Mesenchymal stem cell (in vitro differentiated cells and primary cell): ENCODE measurements at places on chromosomes 3 and 15.

DNA sequence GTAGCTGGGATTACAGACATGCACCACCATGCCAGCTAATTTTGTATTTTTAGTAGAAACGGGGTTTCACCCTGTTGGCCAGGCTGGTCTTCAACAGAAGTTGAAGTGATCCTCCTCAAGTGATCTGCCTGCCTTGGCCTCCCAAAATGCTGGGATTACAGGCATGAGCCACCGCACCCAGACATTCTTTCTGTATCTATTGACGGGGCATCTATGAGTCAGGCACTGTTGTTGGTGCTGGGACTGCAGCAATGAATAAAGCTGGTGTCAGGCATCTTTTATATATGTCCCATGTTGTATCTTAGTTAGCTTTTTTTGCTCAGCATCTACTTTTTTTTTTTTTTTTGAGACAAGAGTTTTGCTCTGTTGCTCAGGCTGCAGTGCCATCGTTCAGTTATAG lies 47.6 kb upstream of the ULK4 start:
- no peak for DNase-seq
- H3K27me3 ChIP-seq, result no peaks in the 10 kb centered on the region
- peaks cover 4% of the 10 kb centered on the region for H3K4me1 ChIP-seq
- no peaks in the 10 kb centered on the region for H3K36me3 ChIP-seq

GRCh38 chr3:28125342-28125741 lies 116.1 kb upstream of the CMC1 start:
- H3K27ac ChIP-seq, result no peak overlapping the region
- DNase-seq, result no peak
- no peaks in the 10 kb centered on the region for H3K4me1 ChIP-seq
- H3K36me3 ChIP-seq, result no peaks in the 10 kb centered on the region
- no peak overlapping the region for H3K4me3 ChIP-seq
- H3K27me3 ChIP-seq, result no peaks in the 10 kb centered on the region

DNA sequence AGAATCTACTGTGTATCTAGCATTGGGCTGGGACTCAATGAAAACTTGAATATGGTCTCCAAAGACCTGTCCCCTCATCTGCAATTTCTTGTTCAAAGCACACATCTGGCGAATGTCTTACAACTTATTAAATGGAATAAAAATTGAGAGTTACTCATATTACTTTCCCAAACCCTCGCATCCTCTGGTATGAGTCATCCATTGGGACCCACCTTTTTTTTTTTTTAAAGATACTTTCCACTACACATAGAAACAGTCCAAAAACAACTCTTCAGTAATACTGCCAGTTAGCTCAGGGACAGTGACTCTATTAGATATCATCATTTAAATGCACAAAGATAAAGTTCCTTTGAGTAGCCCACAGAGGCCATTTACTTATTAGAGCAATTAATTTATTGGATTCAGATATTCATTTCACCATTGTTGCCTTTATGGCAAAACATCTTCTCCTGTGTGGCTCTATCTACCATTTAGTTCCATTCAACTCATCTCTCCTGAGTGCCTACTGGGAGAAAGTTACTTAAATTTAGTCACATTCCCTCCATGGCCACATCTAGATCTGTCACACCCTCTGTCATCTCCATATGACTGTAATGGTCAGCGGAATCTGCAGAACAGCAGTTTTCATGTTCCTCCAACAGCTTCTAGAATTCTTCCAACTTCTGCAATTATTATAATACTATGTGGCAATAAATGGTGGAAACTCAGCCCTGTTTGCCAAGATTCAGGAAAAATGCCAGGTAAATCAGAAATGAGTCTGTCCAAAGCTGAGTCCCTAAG lies 77.9 kb upstream of the ARHGEF3 start:
- no peak overlapping the region for H3K27ac ChIP-seq
- H3K36me3 ChIP-seq, result peaks cover 11% of the 10 kb centered on the region
- no peaks in the 10 kb centered on the region for H3K4me1 ChIP-seq
- no peaks in the 10 kb centered on the region for H3K27me3 ChIP-seq
- no peak for DNase-seq

DNA sequence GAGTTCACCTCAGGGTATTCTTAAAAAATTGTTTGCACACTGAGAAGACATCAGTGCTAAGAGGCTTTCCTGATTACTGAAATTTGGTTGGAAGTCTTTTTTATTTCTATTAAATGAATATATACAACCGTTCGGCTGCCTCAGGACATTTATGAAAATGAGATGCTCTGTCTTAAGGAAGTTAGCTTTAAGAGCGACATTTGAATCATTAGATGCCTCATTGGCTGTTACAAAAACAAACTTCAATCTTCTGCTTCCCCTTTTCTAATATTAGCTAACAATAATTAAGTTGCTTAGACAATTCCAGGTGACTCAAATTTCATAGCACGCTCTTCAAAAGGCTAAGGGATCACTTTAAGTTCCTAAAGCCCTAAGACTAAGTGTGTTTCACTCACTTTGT lies 673.7 kb downstream of the FHIT start:
- no peak overlapping the region for H3K4me3 ChIP-seq
- no peak for DNase-seq
- no peaks in the 10 kb centered on the region for H3K36me3 ChIP-seq

- H3K27me3 ChIP-seq, result peaks cover 2% of the 10 kb centered on the region
- H3K36me3 ChIP-seq, result no peaks in the 10 kb centered on the region
- H3K4me3 ChIP-seq, result no peak overlapping the region
- H3K27ac ChIP-seq, result no peak overlapping the region
Measured at GRCh38 chr3:140768941-140769340, 91.1 kb downstream of the TRIM42 start.

- H3K27me3 ChIP-seq, result no peaks in the 10 kb centered on the region
- peak; percentile 53 for DNase-seq
- H3K4me1 ChIP-seq, result no peaks in the 10 kb centered on the region
- no peaks in the 10 kb centered on the region for H3K36me3 ChIP-seq
- H3K27ac ChIP-seq, result no peak overlapping the region
Measured at GRCh38 chr3:173993299-173993698, 595.8 kb downstream of the NLGN1 start.

- no peak overlapping the region for H3K4me3 ChIP-seq
- no peaks in the 10 kb centered on the region for H3K36me3 ChIP-seq
- DNase-seq, result peak; percentile 33
- no peak overlapping the region for H3K27ac ChIP-seq
- H3K27me3 ChIP-seq, result peaks cover 5% of the 10 kb centered on the region
Measured at GRCh38 chr15:33735637-33736247, 232.6 kb upstream of the CHRM5 start.

- DNase-seq, result no peak
- no peaks in the 10 kb centered on the region for H3K27me3 ChIP-seq
- peaks cover 21% of the 10 kb centered on the region for H3K36me3 ChIP-seq
- H3K4me3 ChIP-seq, result peak overlapping the region; percentile 97
- H3K4me1 ChIP-seq, result peaks cover 6% of the 10 kb centered on the region
Measured at GRCh38 chr15:57705746-57706404, 639 bp upstream of the POLR2M start.

DNA sequence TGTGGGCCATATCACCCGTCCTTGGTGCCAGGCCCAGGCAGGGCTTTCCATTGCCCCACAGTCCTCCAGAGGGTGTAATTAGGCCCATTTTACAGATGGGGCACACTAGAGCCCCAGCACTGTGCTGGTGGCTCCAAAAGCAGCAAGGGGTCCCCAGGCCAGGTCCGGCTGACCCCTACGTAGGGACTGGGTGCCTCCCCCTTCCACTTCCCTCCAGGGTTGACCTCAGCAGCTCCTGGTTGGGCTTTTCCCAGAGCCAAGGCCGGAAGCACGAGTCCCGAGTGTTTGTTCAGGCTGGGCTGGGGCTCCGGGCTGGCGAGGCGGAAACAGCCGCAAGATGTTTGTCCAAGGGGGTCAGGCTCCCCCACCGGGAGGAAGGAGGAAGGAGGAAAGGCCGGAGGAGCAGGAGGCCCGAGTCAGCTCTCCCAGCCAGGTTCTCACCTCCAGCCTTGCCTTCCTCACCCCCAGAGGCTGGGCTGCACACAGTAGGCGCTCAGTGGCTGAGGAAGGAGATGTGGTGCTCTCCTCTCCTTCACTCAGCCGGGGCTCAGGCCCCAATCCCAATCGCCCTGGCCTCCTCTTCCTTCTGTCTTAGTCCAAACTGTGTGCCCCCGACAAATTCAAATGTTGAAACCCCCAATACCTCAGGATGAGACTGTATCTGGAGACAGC lies 17.1 kb upstream of the PLXND1 start:
- DNase-seq, result peak; percentile 76
- H3K27ac ChIP-seq, result peak overlapping the region; percentile 26
- H3K27me3 ChIP-seq, result no peaks in the 10 kb centered on the region
- peaks cover 68% of the 10 kb centered on the region for H3K4me1 ChIP-seq
- no peak overlapping the region for H3K4me3 ChIP-seq

DNA sequence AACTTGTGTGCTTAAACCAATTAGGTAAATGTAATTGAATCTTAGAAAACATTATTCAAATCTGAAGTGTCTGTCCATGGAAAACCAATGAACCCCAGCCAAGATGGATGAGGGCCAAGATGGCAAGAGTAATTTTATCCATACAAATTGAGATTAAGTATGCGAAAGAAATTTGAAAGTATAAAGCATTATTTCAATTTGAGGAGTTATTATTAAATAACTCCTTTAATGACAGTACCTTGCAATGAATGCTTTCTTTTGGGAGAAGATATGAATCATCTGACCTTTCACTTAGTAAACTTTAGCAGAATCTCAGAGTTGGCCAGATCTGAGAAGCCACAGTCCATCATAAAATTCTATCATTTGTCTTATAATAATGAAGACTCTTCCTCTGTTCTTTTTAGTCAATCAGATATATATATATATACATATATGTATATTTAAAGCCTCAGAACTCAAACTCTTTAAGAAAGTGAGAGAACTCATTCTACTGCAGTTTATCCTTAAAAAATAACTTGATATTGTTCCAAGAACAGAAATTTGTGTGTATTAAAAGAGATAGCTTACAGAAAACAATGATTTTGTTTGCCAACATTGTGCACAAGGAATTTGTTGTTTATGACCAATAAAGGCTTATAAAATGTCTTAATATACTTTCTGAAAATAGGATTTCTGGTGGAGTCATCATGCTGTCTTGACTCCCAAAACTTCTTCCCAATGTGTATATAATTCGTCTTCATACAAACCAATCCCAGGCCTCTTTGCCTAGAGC lies 434.8 kb upstream of the THBS1 start:
- H3K27me3 ChIP-seq, result no peaks in the 10 kb centered on the region
- no peaks in the 10 kb centered on the region for H3K36me3 ChIP-seq
- H3K4me3 ChIP-seq, result no peak overlapping the region
- H3K4me1 ChIP-seq, result peaks cover 6% of the 10 kb centered on the region
- no peak for DNase-seq

GRCh38 chr15:23003736-23004135 lies 23.6 kb upstream of the CYFIP1 start:
- H3K27me3 ChIP-seq, result no peaks in the 10 kb centered on the region
- no peaks in the 10 kb centered on the region for H3K4me1 ChIP-seq
- H3K36me3 ChIP-seq, result peaks cover 91% of the 10 kb centered on the region
- no peak overlapping the region for H3K27ac ChIP-seq

DNA sequence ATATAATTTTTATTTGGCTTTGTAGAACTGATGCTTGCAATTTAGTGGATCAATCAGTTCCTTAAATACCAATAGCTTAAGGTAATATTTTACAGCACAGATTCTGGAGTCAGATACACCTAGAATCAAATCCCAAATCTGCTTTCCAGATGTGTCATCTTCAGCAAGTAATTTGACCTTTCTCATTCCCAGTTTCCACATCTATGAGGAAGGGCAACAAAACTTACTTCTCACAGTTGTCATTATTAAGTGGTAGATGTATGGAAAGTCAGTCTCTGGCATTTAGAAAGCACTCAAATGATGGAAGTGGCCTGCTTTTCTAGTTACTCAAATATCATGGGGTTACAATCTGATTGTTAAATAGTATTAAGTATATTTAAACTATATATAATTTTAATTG lies 767.0 kb downstream of the CADM2 start:
- DNase-seq, result no peak
- no peaks in the 10 kb centered on the region for H3K27me3 ChIP-seq
- no peaks in the 10 kb centered on the region for H3K4me1 ChIP-seq
- no peak overlapping the region for H3K27ac ChIP-seq
- no peaks in the 10 kb centered on the region for H3K36me3 ChIP-seq

GRCh38 chr3:11954312-11954934 lies 49.8 kb upstream of the SYN2 start:
- no peak for DNase-seq
- no peaks in the 10 kb centered on the region for H3K27me3 ChIP-seq
- H3K27ac ChIP-seq, result no peak overlapping the region

- no peak for DNase-seq
- no peaks in the 10 kb centered on the region for H3K27me3 ChIP-seq
- no peaks in the 10 kb centered on the region for H3K36me3 ChIP-seq
- H3K4me1 ChIP-seq, result no peaks in the 10 kb centered on the region
Measured at GRCh38 chr3:144128108-144128892, 156.7 kb downstream of the DIPK2A start.

GRCh38 chr3:61828184-61828874 lies 267.0 kb downstream of the PTPRG start:
- no peaks in the 10 kb centered on the region for H3K36me3 ChIP-seq
- H3K4me1 ChIP-seq, result peaks cover 2% of the 10 kb centered on the region
- no peak overlapping the region for H3K27ac ChIP-seq
- DNase-seq, result no peak

DNA sequence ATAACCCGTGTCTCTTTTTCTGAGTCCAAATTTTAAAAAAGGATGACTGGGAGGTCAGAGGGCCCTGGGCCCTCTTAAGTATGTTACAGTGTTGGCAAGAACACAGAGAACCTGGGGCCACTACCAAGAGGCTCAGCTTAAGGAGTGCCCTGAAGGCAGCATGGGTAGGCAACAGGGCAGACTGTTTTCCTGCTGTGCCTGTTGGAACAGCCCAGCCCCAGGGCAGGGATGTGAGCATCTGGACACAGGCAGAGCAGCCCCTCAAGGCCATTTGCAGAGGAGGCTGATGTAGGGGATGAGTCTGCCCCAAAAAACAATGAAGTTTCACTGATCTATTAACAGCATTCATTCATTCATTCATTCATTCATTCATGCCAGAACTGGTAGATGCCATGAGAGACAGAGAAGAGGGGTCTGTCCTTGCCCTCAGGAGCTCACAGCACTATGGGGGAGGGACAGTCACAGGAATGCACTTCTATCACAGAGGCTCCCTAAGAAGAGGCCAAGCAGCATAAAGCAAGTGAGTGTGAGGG lies 2.2 kb upstream of the LTF start:
- H3K27me3 ChIP-seq, result peaks cover 80% of the 10 kb centered on the region
- no peak overlapping the region for H3K27ac ChIP-seq
- DNase-seq, result no peak
- H3K4me1 ChIP-seq, result no peaks in the 10 kb centered on the region
- H3K4me3 ChIP-seq, result no peak overlapping the region
